ENCODE measurements at places on chromosomes 12 and 14.
A peak's percentile ranks its signal among the peaks of the same experiment; 100 is the strongest.

DNA sequence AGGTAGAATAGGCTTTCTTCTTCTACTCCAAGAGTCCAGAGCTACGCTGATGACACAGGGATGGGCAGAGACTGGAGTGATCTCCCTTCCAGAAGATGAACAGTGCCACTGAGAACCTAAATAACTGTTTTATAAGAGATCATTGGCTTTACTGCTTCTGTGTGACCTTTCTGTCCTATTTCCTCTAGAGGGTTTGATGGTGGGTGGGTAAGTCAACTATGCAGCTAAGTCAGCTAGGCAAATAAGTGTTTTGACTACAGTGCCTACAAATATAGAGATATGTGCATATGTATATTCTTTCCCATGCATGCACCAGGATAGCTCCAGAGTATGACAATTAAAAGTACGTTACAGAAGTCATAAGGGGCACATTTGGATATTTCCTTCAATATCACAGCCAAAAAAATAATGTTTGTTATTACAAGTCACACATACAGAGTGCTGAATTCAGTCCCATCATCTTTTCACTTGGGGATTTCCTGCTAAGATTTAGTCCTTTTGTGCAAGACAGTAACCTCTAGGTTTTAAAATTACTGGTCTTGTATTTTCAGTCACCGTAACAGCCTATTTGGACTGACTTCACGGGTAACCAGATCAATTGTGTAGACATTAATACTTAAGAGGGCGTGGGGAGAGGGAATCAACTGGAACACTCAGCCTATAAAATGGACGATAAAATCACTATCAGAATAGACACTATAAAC, 412.6 kb upstream of the SOX5 start:
- DNase-seq = no peak

GRCh38 chr14:21063479-21063878, 5.9 kb downstream of the RNASE8 start:
- DNase-seq = peak; percentile 90

DNA sequence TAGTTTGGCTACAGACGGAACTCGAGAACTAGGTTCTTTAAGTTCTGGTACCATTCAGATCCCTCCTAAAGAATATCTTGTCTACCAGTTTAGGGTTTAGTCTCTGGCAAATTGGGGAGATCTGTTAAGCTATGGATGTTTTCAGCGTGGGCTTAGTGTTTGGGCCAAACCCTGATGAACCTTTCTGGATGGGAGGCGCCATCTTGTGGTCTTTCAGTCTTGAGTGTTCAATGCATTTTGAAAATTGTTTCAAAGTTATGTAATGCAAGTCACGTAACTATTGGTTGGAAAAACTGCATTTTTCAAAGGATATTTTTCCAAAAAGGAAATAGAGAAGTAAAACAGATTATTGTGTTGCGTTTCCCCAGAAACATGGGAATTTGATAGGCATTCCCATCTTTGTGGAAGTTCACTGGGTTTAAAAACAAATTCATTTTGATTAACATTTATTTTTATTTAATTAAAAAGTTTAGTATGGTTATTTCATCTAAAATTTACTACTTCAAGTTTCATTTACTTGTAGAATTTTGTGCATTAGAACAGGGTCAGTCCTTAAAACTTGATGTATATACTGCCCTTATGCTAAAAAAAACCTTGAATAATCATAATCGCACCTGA, 169.0 kb downstream of the PRIMA1 start:
- DNase-seq = peak; percentile 44

DNA sequence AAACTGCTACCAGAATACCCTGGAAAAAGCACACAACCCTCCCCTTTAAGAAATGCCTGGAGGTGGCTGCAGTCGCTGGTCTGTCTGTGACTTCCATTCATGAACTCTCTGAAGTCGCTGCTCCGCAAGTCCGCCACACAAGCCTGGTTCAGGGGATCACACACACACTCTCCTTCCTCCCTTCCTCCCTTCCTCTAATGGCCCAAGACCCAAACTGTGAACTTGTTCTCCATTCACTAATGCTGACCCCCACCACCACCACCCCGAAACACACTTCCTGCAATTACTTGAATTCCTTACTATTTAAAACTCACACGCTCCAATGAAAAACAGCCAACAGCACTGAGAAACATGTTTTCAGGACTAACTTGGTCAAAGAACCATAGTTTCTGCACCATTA, 1.0 kb upstream of the LMO3 start:
- DNase-seq = no peak

GRCh38 chr12:85029456-85029855, 6.6 kb downstream of the TSPAN19 start:
- DNase-seq = peak; percentile 36

DNA sequence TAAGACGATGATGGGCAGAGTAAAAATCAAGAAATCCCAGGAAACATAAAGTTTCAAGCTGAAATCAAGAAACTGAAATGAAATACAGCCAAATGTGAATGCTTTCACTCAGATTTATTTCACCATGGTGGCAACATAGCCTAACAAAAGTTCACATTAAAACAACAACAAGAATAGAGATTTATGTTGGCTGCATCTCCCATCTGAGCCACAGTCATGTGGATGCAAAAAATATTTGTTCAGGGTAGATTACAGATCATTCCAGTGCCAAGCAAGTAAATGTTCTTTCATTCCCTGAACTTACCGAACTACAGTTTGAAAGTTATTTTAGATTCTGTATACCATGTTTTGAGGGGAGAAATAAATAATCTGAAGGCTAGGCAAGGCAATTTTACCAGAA, 159.9 kb upstream of the TMTC1 start:
- DNase-seq = no peak

GRCh38 chr12:124380796-124381455, 86.0 kb downstream of the RFLNA start:
- no peak for DNase-seq

- peak; percentile 1 for DNase-seq
These were observed 67.7 kb downstream of the PRKCH start for GRCh38 chr14:61388976-61389576.

- DNase-seq = no peak
These were observed 36.9 kb downstream of the PLEKHA5 start for GRCh38 chr12:19166387-19166786.

- DNase-seq = peak; percentile 86
These were observed 204.7 kb downstream of the EPS8 start for GRCh38 chr12:15584366-15585041.

- DNase-seq = peak; percentile 86
These were observed 10.9 kb downstream of the BTG1 start for GRCh38 chr12:92134638-92135274.

- no peak for DNase-seq
These were observed 30.7 kb downstream of the NUMB start for GRCh38 chr14:73427516-73428264.

GRCh38 chr14:49972823-49973222, 79.9 kb downstream of the ARF6 start:
- DNase-seq = peak; percentile 83

DNA sequence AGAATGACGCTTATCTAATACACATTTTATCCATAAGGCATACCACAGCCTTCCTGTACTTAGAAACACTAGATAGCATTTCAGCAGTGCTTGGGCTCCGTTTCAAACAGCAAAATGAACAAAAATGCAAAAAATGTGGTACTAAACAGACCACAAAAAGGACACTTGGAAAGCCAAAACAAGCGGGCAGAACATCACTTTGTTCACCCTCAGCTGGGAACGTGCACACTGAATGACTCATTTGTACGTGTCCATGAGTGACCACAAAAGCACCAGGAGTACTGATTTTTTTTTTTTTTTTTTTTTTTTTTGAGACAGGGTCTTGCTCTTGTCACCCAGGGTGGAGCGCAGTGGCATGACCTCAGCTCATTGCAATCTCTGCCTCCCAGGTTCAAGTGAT, 8.9 kb upstream of the FOXN3 start:
- DNase-seq = peak; percentile 99

GRCh38 chr12:108930155-108930554, 50.3 kb downstream of the DAO start:
- no peak for DNase-seq

GRCh38 chr14:55130196-55130550, 1.1 kb downstream of the LGALS3 start:
- peak; percentile 43 for DNase-seq

DNA sequence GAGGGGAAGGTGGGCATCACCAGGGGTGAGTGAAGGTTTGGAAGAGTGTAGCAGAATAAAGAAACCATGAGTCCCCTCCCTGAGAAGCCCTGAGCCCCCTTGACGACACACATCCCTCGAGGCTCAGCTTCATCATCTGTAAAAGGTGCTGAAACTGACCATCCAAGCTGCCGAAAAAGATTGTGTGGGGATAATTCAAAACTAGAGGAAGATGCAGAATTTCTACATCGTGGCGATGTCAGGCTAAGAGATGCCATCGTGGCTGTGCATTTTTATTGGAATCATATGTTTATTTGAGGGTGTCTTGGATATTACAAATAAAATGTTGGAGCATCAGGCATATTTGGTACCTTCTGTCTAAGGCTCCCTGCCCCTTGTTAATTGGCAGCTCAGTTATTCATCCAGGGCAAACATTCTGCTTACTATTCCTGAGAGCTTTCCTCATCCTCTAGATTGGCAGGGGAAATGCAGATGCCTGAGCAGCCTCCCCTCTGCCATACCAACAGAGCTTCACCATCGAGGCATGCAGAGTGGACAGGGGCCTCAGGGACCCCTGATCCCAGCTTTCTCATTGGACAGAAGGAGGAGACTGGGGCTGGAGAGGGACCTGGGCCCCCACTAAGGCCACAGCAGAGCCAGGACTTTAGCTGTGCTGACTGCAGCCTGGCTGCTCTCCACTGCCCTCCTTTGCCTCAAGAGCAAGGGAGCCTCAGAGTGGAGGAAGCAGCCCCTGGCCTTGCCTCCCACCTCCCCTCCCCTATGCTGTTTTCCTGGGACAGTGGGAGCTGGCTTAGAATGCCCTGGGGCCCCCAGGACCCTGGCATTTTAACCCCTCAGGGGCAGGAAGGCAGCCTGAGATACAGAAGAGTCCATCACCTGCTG, 7.0 kb downstream of the SERPINA1 start:
- DNase-seq = no peak

- DNase-seq = no peak
These were observed 598 bp downstream of the UBE2N start for GRCh38 chr12:93441081-93441616.

- DNase-seq = no peak
These were observed at the start of gene GSG1 for GRCh38 chr12:13103391-13104033. GSG1 (minus strand) TSS chr12:13103667; CDS start chr12:13103512, 155 bp downstream.

- no peak for DNase-seq
These were observed 198.9 kb downstream of the ADGRD1 start for GRCh38 chr12:131152587-131152986.

DNA sequence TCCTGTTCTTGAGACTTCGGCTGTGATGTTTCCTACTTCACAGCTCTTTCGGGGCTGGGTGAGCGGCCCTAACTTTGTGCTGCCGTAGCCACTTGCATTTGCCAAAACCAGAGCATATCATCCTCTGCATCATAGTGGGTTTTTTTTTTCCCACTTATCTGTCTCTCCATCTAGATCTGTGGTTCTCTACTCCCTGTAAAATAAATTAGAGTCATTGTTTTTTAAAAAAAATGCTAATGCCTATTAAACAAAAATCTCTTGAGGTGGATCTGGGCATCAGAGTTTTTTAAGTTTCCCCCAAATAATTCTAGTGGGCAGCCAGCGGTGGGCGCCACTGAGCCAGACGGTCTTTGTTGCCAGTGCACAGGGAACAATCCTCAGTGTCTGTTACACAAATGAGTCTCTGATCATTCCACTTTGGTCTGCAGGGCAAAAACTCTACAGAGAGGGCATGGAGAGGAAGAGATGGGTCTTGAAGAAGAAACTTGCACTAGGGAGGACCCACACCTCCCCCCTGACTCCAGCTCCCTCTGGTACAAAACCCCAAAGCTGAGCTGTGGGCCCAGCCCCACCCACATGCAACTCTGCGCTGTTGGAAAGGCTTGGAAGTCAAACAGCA, 62.4 kb upstream of the BCL2L14 start:
- DNase-seq = no peak

DNA sequence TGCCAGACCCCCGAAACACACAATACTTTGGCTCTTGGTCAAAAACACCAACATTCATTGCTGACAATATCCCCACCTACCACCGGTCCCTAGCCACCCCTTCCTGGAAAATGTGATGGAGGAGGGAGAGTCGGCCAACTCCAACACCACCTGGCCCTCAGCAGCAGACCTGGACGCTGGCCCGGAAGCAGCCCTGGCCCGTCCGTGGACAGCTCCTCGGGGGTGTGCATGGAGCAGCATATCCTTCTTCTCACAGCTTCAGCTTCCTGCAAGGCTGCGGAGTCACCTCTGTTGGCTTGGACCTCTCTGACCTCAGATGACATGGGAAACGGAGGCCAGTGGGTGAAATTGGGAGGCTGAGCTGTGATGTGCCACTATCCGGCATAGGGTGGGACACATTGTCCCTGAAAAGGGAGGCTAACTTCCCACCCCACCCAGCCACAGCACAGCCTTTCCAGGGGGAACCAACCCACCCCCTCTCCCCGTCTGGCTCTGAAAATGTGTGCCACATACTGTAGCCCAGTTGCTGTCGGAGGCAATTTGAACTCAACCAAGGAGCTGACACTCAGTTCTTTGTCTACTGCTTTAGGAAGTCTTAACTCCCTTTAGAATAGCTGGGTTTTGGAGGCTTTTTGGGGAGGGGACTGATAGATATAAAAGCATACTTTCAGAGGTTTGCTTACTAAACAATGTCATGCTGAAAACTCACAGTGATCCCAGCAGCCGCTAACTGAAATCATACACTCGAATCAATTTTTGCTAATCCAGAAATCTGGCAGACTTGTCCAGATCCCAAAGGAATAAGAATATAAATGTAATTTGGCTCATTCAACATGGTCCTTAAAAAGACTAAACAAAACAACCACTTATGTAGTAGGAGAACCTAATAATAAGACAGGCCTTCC, 43.1 kb upstream of the LTA4H start:
- DNase-seq = no peak

DNA sequence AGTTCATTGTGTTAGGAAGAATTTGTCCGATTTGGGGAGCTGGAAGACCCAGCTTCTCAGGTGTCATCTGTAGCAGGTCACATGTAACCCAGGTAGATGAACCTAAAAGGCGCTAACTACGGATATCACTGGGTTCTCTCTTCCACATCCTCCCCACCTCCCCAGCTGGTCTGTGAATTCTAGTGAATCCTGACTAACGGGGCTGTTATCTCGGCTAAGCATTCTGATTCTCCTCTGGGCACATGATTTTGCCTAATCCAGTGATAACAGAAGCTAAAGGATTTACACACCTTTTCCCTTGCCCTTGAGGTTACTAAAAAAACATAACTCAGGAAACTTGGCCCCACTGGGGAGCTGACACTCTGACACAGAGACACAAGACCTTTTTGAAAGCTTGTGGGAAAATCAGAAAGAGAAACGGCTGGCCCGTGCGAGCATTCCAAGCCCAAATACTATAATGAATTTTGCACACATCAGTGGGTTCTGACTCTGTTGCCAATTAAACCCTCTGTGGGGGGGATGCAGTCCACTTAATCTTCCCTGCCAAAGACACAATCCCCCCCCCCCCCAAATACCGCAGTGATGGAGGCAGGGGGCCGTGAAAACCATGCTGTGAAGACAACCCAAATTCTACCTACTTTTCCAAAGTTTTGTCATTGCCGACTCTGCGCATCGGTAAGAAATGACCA, 81.0 kb upstream of the FZD10 start:
- no peak for DNase-seq

GRCh38 chr12:95411466-95411865, 62.5 kb upstream of the METAP2 start:
- DNase-seq = no peak

Data from AG10803 (cell line).